ENCODE measurements at places on chromosomes 5 and 9.
A peak's percentile ranks its signal among the peaks of the same experiment; 100 is the strongest.

- DNase-seq: no peak
These were observed 196.5 kb upstream of the EFNA5 start for GRCh38 chr5:107867266-107867665.

DNA sequence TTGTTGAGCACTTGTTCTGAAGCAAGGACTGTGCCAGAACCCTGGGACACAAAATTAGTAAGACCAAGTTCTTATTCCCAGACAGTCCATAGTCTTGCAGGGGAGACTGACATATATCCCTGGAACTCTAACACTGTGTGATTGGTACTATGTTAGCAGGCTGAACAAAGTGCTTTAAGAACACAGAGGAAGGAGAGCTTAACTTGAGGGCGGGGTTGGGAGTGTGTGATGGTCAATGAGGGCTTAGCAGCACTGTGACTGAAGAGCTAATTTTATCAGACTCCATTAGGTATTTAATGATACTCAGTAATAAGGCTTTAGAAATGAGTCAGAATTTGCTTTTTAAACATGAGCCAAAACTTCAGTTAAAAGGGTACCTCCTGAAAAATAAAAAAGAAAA lies 14.9 kb upstream of the SPATA24 start:
- no peak for DNase-seq

GRCh38 chr5:142356349-142356715 lies 31.5 kb upstream of the SPRY4 start:
- DNase-seq: no peak

DNA sequence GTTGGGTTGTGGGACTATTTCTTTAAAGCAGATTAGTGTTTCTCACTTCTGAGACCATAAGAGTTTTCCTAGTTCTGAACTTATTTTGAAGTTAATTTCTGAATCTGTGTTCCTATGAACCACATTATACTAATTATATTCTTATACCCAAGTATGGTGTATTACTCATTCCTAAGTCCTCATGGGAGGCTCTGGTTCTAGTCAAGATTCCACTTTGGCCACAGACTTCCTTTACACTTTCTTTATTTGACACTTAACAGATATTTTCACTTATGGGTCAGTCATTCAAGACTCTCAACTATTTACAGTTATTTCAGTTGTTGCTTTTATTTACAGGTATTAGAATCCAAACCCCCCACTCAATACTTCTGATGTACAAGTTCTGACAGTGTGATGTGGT lies 937.2 kb upstream of the TYRP1 start:
- no peak for DNase-seq

GRCh38 chr5:944992-945685 lies 52.5 kb downstream of the TRIP13 start:
- DNase-seq: no peak

DNA sequence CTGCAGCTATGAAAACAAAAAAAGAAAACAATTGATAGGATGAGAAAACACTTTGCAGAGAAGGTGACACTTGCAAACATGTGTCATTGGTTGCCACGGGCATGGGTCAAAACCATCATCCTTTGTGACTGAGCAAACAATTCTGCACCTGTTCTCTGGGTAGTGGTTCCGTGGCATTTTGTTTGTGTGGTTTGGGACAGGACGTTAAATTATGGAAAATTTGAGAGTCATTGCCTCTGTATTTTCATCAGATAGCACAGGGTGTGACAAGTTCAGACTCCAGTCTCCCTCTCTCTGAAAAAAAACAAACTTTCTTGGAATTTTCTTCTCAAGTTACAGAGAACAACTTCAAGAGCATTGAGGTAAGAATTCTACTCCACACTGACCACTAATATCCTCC lies 113.4 kb upstream of the HMHB1 start:
- DNase-seq: no peak

- DNase-seq: no peak
These were observed 266.2 kb downstream of the SPATA31D1 start for GRCh38 chr9:82254646-82255367.

- DNase-seq: no peak
These were observed 895.5 kb upstream of the DMAC1 start for GRCh38 chr9:8694983-8695588.

GRCh38 chr5:122263352-122264030 lies 48.5 kb upstream of the SNCAIP start:
- no peak for DNase-seq

GRCh38 chr9:110217656-110218099 lies 9.7 kb upstream of the C9orf152 start:
- DNase-seq: no peak

DNA sequence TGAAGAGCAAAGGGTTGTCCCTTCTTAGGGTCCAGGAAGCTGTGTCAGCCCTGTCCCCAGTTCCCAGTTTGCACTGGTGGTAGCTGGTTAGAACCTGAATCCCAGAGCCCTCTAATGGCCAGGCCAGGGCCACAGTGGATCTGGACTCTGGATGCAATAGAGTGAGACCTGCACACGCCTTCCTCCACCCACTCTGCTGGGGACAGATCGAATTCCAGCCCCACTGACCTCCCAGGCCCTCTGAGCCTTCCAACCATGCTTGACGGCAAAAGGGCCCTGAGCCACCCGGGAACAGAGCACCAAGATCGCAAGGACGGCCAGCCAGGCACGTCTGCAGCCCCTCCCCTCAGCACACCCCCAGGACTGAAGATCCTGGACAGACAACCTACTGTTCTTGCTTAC lies 23.7 kb downstream of the NAIF1 start:
- no peak for DNase-seq

DNA sequence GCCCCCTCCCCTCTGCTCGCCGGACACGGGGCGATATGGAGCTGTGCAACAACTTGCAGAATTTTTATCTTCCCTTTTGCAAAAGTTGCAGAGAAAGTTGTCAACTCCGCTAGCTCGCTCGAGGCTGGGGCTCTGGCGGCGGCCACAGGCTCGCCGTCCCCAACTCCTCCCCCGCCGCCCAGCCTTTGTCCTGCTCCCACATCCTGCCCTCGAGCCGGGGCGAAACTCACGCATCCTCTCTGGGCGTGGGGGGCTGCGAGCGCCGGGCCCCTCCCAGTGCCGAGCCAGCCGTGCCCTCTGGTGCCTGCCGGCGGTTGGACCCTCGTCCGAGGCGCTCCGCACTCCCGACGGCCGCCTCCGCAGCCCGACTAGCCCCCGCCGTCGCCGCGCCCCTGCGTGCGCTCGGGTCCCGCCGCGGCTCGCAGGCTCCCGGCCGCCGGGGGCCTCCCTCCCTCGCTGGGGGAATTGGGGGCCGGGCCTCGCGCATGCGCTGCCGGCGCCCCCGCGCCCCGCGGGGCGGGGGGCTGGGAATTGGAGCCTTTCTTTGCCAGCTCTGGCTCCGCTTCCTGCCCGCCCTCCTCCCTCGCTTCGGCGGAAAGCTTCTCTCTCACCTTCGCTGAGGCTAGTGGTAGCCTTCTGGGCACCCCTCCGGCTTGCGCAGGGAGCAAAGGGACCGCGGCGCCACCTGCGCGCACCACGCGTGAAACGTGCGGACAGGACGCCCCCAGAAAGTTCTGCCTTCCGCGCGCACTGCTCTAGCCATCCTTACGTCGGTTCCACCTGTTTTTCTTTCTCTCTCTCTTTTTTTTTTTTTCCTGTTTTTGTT lies at the start of gene CCNJL:
Gene CCNJL (minus strand): TSS at position 431 of the 826 bp plus-strand sequence. CDS start 641 bp downstream, outside the sequence.
- DNase-seq: peak; percentile 45

- no peak for DNase-seq
These were observed 1148.1 kb upstream of the ACO1 start for GRCh38 chr9:31236344-31236743.

DNA sequence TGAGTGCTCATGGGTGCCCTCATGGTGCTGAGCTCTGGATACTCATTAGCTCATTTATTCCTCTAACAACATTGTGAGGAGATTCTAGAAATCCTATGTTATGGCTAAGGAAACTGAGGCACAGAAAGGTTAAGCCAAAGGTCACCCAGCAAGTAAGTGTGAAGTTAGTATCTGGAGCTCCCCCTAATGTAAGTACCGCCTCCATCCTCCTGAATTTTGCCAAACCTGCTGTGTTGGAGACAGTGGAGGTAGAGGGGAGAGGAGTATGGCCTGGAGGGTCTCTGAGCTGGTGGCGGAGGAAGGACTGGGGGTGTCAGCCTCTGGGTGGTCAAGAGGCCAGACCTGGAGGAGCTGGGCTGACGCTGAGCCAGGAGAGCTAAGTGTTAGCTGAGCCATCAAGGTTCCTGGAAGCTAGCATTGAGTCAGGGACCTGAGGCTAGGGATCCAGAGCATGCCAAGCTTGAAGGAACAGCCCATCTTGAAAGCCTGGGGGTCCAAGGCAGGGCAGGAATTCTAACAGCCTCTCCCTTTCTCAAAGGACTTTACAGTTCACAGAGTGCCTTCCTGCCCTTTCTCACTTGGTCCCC lies 114.8 kb downstream of the RGS3 start:
- DNase-seq: no peak

GRCh38 chr5:158559066-158559465 lies 540.6 kb downstream of the EBF1 start:
- no peak for DNase-seq

DNA sequence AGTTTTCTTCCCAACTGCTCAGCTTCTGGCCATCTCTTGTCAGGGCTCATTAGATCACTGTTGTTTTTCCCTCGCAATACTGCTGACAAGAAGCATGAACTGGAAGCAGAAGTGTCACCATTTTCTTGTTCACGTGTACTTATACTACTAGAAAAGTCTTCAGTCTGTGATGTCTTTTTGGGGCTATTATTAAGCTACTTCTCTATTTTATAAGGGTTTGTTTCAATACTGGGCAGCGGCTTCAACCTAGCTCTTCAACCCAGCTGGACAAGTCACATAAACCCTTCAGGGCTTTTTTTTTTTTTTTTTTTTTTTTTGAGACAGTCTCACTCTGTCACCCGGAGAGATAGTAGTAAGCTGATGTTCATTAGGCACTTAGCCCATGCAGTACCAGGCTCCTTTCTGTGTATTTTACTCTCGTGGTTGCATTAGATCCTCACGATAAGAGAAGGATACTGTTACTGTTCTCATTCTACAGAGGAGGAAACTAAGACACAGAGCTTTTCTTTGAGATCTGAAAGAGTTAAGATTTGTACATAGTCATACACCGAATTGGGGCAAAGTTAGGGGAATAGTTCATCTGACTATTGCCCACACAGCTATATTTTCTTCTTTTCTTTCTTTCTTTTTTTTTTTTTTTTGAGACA lies 20.5 kb downstream of the RAPGEF1 start:
- no peak for DNase-seq

DNA sequence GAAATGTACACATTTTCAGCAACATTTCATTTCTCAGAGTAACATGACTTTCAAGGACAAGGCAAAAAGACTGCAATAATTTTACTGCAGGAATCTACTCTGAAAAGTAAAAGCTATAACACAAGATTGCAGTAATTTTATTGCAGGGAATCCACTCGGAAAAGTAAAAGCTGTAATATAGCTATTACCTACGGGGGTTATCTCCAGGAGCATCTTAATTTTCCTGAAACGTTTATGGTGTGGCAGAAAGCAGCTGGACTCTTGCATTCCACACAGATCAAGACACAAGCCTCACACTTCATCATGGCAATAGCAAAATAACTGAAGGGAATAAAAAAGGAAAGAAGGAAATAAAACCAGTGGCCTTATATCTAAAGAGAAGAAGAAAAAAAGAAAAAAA lies 171.2 kb downstream of the TSSK1B start:
- DNase-seq: no peak

- no peak for DNase-seq
These were observed 15.7 kb downstream of the DAB2 start for GRCh38 chr5:39409033-39409432.

DNA sequence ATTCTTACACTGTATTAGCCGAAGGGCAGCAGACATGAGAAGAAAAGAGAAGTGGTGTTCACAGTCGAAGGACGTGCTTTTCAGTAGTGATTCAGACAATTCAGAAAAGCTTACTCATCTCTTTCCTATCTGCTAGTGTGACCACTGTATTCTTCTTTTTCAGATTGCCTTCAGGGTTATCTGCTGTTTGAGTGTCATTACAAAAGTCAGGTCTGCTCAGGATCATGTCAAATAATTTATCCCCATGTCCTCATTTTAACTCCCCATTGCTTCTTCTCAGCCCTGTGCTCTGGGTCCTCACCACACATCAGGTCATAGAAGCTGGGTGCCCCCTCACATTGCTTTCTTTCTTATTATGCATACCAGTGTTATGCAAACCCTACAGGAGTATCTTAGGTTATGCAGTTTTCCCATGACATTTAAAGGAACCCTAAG lies 394.0 kb downstream of the CETN3 start:
- DNase-seq: no peak
